Stomach (tissue), 19 donors: ENCODE measurements at places on chromosomes 16 and 17. TPM values are rescaled to one million over a fixed set of nuclear protein-coding genes. Genes with fewer than 3 reads are reported as not detected.

DNA sequence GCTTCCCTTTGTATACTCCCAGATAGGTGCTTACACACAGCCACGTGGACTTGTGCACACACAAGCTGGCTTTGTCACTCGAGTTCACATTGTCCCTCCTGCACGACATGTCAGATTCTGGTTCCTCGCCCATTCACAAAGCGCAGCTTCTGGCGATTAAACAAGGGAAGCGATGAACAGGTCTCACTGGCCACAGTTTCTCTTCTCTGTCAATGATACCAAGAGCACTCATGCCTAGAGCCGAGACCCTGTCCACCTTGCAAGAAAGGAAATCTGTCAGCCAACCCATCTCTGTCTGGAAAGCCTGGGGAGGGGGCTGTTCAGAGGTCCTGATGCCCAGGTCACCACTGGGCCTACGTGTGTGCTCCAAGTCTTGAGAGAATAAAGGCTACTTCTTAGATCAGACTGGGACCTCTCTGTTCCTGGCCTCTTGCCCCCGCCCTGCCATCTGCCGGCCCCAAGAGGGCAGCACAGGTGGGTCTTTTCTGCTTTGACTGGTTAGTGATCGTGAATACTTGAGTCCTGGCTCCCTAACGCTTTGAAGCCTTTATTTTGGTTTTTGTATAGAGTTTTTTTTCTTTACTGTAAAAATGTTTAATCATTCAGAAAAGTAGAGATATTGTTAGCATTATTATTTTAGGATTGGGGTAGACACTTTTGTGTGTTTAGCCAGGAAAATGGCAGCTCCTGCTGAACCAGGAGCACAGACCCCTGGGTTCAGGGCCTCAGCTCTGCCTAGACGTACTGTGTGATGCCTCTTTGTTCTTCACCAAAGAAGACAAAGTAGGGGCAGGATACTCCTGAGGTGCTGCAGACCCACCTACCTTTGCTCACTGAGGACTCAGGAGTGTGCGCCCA, 104.7 kb downstream of the MRM1 start:
- H3K4me3 ChIP-seq, result no peak overlapping the region
- H3K27me3 ChIP-seq, result peaks cover 18% of the 10 kb centered on the region
- H3K4me1 ChIP-seq, result peaks cover 13% of the 10 kb centered on the region
- H3K27ac ChIP-seq, result no peak overlapping the region
- H3K36me3 ChIP-seq, result no peaks in the 10 kb centered on the region
- DNase-seq, result peak; percentile 73

DNA sequence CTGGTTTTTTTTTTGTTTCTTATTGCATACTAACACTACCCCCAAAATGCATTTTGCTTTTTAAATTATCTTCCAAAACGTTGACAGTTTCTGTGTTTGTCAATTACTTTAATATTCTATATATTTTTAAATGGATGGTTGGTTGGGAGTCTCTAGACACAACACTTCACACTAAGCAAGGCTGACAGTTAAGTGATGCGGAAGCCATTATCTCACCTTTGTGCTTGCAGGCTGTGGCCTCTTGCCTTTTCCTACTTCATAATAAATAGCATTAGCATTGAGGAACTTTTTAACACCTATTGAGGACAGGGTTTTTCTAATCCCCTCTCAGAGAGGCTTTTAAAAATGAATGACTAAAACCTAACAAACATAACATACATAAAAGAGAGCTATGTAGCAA, 280.8 kb upstream of the TBX2 start:
- H3K4me3 ChIP-seq, result no peak overlapping the region
- no peaks in the 10 kb centered on the region for H3K36me3 ChIP-seq
- no peak for DNase-seq
- no peaks in the 10 kb centered on the region for H3K27me3 ChIP-seq

GRCh38 chr17:48433896-48434295, 3.9 kb upstream of the SKAP1 start:
- H3K4me1 ChIP-seq, result peaks cover 7% of the 10 kb centered on the region
- H3K27me3 ChIP-seq, result peaks cover 80% of the 10 kb centered on the region
- H3K4me3 ChIP-seq, result no peak overlapping the region
- H3K27ac ChIP-seq, result no peak overlapping the region

DNA sequence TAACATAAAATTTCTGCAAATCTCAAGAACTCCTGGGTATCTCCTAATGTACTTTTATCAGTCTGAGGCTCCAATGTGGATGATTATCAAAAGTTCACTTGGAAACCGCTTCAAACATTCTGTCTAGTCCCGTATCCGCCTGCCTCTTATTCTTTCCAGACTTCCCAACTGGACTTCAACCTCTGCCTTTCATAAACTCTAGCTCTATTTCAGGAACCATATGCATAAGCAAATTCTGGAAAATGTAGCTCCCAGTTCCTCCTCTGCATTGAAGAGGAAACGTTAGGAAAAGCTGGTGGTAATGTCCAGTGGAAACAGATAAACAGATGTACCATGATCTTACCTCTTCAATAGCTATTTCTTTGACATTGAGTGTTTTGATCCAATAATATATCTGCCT, 285.0 kb downstream of the KCNJ2 start:
- no peaks in the 10 kb centered on the region for H3K36me3 ChIP-seq
- H3K27me3 ChIP-seq, result no peaks in the 10 kb centered on the region
- H3K4me3 ChIP-seq, result no peak overlapping the region

- no peak for DNase-seq
- no peak overlapping the region for H3K27ac ChIP-seq
- H3K36me3 ChIP-seq, result no peaks in the 10 kb centered on the region
- H3K4me1 ChIP-seq, result no peaks in the 10 kb centered on the region
Measured at GRCh38 chr16:72397876-72398275, 225.9 kb upstream of the PMFBP1 start.

DNA sequence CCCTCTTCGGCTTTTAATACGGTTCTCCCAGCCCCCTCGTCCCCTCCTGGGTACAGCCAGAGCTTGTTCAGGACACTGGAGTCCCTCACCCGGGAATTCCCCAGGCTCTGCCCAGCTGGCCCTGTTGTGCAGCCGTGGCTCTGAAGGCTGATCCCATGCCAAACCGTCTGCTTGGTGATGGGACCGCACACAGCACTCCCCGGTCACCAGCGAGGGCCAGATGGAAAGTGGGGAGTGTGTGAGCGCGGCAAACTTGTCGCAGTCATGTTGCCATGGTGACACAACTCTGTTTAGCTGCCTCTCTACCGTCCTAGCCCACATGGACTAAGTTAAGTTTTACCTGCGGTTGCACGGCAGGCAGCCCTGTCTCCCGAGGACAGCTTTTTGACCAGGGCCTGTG, 107.9 kb downstream of the RAP1GAP2 start:
- H3K27ac ChIP-seq, result peak overlapping the region; percentile 89
- H3K27me3 ChIP-seq, result no peaks in the 10 kb centered on the region
- peaks cover 22% of the 10 kb centered on the region for H3K4me1 ChIP-seq
- peak; percentile 76 for DNase-seq

GRCh38 chr16:24851700-24852099, 5.9 kb downstream of the SLC5A11 start:
- H3K36me3 ChIP-seq, result no peaks in the 10 kb centered on the region
- DNase-seq, result no peak
- H3K27me3 ChIP-seq, result no peaks in the 10 kb centered on the region
- no peak overlapping the region for H3K27ac ChIP-seq
- peaks cover 4% of the 10 kb centered on the region for H3K4me1 ChIP-seq
- H3K4me3 ChIP-seq, result no peak overlapping the region

DNA sequence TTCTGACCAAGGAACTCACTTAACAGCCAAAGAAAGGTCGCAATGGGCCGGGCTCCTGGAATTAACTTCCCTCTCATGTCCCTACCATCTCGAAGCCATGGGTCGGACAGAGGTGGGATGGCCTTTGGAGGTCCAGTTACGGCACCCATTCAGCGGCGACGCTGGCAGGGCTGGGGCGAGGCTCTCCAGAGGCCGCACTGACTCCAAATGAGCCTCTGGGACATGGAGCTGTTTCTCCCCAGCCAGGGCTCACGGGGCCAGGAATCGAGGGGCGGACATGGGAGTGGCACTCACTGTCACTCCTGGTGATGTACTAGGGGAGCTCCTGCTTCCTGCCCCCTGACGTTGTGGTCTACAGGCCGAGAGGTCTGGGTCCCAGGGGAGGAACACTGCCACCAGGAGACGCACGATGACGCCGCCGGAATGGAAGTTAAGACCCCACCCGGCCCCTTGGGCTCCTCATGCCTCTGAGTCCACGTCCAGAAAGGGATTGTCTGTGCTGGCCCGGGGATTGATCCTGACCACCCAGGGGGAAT, 60.7 kb upstream of the METRNL start:
- H3K4me1 ChIP-seq, result peaks cover 5% of the 10 kb centered on the region
- H3K36me3 ChIP-seq, result peaks cover under 1% of the 10 kb centered on the region
- H3K27ac ChIP-seq, result no peak overlapping the region
- no peak for DNase-seq
- no peak overlapping the region for H3K4me3 ChIP-seq

DNA sequence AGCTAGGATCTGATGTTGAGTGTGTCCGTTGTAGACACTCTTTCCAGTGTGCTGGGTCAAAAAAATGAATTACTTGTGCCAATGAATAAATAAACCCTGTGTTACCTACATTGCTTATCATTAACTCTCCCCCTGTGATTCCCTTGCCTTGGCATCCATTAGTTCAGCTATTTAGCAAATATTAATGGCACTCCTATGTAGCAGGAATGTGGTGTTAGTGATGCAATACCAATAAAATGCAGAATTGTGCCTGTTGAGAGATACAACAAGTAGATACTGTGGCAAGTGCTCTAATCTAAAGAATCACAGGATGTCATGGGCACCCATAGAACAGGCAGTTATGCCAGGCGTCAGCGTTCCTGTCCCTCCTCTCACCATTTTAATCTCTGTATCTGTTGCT, 343.2 kb downstream of the PMP22 start:
- no peak for DNase-seq
- no peaks in the 10 kb centered on the region for H3K4me1 ChIP-seq
- H3K36me3 ChIP-seq, result no peaks in the 10 kb centered on the region
- H3K27me3 ChIP-seq, result no peaks in the 10 kb centered on the region
- no peak overlapping the region for H3K27ac ChIP-seq

- H3K27ac ChIP-seq, result no peak overlapping the region
- H3K27me3 ChIP-seq, result peaks cover 67% of the 10 kb centered on the region
- H3K4me3 ChIP-seq, result no peak overlapping the region
- peaks cover 22% of the 10 kb centered on the region for H3K4me1 ChIP-seq
- no peaks in the 10 kb centered on the region for H3K36me3 ChIP-seq
- no peak for DNase-seq
Measured at GRCh38 chr17:74362069-74362405, 369 bp upstream of the BTBD17 start.

DNA sequence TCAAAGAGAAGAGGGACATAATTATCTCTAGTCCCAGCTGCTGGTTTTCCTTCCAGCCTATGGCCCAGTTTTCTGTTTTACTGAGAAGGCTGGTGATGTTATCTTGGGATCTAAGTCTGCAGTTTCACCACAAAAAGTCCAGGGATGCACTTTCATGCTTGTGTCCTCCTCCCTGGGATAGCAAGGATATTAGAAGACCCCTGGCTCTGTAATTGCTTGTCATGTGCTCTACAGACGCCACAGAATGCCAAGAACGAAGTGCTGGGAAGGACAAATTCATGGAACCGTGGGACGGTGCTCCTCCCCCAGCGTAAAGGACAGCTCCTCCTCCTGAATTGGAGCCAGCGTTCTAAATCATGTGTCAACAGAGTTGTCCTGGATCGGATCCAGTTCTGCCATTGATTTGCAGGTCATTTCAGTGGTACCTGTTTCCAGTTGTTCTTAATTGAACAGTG, 8.6 kb downstream of the MAPT start:
- peaks cover 25% of the 10 kb centered on the region for H3K27me3 ChIP-seq
- H3K36me3 ChIP-seq, result no peaks in the 10 kb centered on the region

DNA sequence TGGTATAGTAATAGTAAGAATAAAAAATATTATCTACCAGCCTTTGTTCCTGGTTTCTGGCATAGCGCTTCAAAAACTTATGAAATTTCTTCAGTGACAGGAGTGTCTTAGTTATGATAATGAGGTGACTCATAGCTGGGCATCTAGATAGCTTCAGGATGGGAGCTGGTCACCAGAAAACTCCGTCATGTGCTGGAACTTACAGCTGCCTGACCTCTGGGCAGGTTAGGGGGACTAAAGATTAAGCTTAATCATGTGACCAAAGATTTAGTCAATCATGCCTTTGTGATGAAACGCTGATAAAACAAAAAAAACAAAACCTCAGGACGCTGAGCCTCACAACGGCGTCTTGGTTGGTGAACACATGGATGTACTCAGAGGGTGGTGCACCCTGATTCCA, 154.2 kb downstream of the MYO1D start:
- H3K4me3 ChIP-seq, result no peak overlapping the region
- DNase-seq, result no peak
- no peaks in the 10 kb centered on the region for H3K27me3 ChIP-seq
- H3K36me3 ChIP-seq, result peaks cover 27% of the 10 kb centered on the region
- no peaks in the 10 kb centered on the region for H3K4me1 ChIP-seq

ATP2A1 gene
- 1.4 TPM for polyA plus RNA-seq

KRTAP2-2 gene
- not detected for polyA plus RNA-seq

NOTUM gene
- 3.8 TPM for polyA plus RNA-seq

PERCC1 gene
- polyA plus RNA-seq, result not detected

KRT31 gene
- polyA plus RNA-seq, result not detected

KRT33A gene
- not detected for polyA plus RNA-seq

FNDC8 gene
- not detected for polyA plus RNA-seq

ANKRD40CL gene
- polyA plus RNA-seq, result 0.40 TPM

ADPRM gene
- 24.4 TPM for polyA plus RNA-seq

ST3GAL2 gene
- 3.2 TPM for polyA plus RNA-seq

KRT23 gene
- 2.6 TPM for polyA plus RNA-seq

TBKBP1 gene
- 5.8 TPM for polyA plus RNA-seq

SNX20 gene
- polyA plus RNA-seq, result 1.4 TPM
